Hindlimb muscle (tissue), 1 donor: ENCODE measurements at places on chromosomes 12 and 14.
A peak's percentile ranks its signal among the peaks of the same experiment; 100 is the strongest.

GRCh38 chr12:66775871-66776270 is 97.0 kb upstream of the GRIP1 start:
- peak; percentile 28 for DNase-seq

- DNase-seq: peak; percentile 68
These were observed 341.9 kb downstream of the C12orf75 start for GRCh38 chr12:105672121-105672975.

GRCh38 chr14:76810953-76811400 is 1.7 kb downstream of the ANGEL1 start:
- no peak for DNase-seq

GRCh38 chr14:35999294-35999693 is 173.2 kb downstream of the BRMS1L start:
- DNase-seq: no peak

- DNase-seq: no peak
These were observed 26.2 kb downstream of the MNAT1 start for GRCh38 chr14:60760644-60761364.

DNA sequence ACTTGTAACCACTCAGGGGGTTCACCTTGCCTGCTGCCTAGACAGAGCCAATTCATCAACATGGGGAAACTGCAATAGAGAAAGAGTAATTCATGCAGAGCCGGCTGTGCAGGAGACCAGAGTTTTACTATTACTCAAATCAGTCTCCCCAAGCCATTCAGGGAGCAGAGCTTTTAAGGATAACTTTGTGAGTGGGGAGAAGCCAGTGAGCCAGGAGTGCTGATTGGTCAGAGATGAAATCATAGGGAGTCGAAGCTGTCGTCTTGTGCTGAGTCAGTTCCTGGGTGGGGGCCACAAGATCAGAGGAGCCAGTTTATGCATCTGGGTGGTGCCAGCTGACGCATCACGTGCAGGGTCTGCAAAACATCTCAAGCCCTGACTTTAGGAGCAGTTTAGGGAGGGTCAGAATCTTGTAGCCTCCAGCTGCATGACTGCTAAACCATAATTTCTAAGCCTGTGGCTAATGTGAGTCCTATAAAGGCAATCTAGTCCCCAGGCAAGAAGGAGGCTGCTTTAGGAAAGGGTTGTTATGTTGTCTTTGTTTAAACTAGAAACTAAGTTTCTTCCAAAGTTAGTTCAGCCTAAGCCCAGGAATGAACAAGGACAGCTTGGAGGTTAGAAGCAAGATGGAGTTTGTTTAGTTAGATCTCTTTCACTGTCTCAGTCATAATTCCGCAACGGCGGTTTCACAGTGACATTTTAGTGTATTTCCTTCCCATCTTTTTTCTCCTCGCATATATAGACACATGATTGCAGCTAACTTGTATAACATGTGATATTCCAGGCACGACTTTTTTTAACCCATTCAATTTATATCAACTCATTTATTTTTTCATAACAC is 68.9 kb upstream of the NCOR2 start:
- no peak for DNase-seq

DNA sequence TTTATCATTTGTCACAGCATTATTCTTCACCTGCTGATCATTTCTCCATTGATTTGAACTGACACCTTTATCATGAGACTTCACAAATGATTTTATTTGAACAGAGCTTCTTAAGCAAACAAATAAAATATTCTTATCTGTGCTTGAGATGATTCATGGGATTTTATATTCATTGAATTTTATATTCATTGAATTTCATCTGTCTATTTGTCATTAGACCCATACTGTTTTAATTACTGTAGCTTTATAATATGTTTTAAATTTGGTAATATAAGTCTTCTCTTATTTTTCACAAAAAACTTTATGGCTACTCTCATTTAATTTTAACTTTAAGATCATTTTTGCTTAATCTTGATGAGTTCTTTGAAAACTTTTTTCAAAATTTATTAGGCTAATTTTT is 777.4 kb upstream of the TBX3 start:
- no peak for DNase-seq

DNA sequence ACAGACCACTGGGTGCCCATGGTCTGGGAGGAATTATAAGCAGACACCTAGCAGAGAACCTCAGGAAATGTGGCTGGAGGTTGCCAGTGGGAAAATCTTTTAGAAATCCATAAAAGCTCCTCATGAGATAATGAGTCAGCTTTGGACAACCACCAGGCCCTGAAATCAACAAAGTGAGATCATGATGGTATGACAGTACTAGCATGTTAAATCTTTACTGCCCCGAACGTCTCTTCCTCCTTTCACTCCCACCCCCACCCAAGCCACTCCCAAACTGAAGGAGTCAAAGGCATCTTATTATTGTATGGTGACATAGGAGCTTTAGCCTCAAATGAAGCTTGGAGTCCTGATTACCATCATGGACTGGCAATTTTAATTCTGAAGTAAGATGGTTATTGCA is 240.0 kb downstream of the DIO2 start:
- no peak for DNase-seq

- no peak for DNase-seq
These were observed 2.9 kb upstream of the HOXC12 start for GRCh38 chr12:53951577-53952334.
